ENCODE measurements at places on chromosomes 5 and 9.

DNA sequence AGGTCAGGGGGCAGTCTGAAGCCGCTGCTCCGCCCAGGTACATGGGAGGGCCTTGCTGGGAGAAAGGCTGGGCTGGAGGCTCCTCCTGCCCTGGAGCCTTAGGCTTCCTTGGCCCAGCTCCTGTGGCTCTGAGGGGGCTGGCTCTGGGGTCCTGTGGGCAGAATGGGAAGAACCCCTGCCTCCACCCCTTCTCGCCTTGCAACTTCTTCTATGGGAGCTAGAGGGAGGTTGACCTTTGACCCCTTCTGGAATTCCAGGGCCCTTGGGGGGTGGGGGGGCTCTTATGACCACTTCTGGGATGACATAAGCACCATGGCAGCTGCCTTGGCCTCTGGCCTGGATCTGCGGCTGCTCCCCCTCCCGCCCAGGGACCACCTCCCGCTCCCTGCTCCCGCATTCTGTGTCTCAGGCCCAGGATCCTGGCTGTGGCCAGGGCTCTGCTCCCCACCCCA is 32.2 kb downstream of the IER5L start:
- DNase-seq = no peak

DNA sequence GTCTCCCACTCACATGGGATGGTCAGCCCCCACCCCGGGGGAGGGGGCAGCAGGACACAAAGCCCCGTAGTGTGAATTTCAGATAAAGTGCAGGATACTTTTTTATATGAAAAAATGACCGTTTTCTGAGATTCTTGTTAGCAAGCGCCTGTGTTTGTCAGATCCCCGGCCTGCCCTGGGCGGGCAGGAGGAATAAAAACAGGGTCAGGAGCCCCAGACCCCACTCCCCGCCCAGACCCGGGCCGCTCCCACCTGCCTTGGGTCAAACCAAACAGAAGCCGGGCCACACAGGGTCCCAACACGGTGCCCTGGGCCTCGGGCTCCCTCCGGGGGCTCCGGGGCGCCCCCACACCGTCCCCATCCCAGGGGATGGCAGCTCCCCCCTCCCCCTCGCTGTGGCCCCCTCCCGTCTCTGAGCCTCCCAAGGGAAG is 13.5 kb upstream of the NRARP start:
- no peak for DNase-seq

DNA sequence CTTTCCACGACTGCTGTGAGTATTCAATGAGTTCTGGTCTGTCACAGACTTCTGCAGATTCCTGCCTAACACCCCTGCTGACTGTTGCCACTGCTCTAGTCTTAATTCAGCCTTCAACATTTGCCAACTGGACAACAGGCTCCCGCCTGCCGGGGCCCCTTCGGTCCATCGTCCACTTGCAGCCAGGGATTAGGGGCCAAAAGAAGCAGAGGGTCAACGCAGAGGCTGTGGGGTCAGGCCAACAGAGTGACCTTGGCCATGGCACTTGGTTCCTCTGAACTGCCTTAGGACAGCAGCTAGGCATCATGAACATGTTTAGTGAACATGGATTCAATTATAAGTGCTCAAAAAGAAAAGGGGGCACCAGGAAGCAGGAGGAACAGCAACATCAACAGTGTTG is 28.7 kb downstream of the MORN5 start:
- no peak for DNase-seq

DNA sequence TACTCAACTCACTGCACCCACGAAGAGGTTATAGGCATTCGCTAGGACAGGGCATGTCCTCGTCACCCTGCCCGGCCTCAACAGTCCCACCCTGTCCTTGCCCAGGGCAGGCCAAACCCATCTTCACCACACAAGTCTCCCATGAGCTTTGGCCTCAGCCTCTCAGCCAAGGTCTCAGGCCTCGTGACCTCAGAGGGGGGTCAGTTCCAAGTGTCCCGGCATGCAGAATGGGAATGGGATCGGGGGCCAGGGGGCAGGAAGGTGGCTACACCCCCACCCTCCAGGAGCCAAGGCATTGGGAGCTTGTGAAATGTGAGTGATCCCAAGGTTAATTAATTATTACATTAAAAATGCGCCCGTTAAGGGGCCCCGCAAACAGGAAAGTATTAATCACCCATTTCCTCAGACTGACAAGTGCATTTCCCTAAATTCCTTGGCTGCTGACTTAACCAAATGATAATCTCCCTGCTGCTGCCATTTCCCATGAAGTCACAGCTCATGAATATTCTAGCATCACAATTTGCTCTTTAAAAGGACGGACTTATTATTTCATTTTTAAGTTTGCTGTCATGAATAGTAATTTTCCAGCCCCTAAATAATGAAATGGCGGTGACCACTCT is 8.0 kb upstream of the UBAC1 start:
- no peak for DNase-seq

- DNase-seq = no peak
Measured at GRCh38 chr9:32463500-32464293, 62.3 kb downstream of the RIGI start.

DNA sequence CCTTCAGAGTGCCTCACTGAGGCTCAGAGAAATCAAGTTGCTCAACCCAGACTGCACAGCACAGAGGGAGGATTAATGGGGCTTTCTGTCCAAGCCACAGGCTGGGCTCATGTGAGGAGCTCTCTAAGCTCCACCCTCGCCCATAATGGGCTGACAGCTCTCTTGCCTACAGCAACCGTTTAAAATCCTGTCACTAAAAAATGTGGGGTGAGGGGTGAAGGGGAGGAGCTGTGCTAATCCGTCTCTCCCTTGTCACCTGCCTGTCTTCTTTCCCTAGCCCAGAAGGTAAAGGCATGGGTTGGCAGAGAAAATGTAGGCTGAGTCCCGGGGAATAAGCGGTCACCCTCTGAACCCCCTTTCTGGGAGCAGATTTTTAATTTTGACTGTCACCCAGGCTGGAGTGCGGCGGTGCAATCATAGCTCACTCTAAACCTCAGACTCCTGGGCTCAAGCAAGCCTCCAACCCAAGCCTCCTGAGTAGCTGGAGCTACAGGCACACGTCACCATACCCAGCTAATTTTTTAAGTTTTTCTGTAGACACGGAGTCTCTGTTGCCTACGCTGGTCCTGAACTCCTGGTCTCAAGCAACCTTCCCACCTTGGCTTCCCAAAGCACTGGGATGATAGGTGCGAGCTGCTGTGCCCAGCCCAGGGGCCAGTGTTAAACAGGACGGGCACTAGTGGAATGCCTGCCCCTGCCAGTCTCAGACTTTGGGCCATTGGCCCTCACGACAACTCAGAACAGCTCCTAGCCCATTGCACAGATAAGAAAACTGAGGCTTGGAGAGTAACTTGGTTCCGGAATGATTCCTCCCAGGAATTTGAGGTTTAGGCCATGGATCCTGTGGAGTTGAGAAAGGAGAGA is 89.5 kb downstream of the LMX1B start:
- no peak for DNase-seq

DNA sequence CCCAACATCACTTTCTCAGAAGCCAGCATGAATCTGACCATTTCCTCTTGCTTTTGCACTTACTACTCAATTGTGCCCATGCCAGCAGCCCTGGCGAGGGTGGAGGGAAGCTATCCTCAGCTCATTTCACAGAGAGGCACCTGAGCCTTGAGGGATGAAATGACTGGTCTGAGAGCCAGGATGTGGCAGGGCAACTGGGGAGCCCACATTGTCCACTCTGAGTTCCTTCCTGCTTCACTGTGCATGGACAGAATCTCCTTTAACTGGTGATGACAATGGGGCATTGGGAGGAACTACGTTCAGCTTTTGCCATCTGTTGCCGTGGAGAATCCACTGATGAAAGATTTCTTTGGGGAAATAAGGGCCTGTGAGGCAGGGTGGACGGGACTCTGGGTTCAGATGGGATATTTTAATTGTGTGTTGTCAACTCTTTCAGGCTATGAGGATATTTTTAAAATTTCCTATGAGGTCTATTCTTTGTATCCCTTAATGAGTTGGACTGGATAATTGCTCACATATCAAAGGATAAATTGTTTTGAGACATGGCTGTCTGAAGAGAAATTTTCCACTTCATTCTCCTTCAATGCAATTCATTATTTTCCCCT is 78.3 kb downstream of the TNC start:
- no peak for DNase-seq

- no peak for DNase-seq
Measured at GRCh38 chr9:13615660-13616490, 336.4 kb upstream of the MPDZ start.

- no peak for DNase-seq
Measured at GRCh38 chr9:122126331-122127261, 33.0 kb downstream of the NDUFA8 start.

GRCh38 chr5:176371621-176372539 is 6.6 kb downstream of the ARL10 start:
- no peak for DNase-seq

GRCh38 chr5:80151890-80152289 is 104.0 kb downstream of the SERINC5 start:
- no peak for DNase-seq

GRCh38 chr9:6525326-6526045 is 112.5 kb downstream of the UHRF2 start:
- DNase-seq = no peak

- DNase-seq = no peak
Measured at GRCh38 chr5:79845448-79846197, 145.4 kb downstream of the MTX3 start.

DNA sequence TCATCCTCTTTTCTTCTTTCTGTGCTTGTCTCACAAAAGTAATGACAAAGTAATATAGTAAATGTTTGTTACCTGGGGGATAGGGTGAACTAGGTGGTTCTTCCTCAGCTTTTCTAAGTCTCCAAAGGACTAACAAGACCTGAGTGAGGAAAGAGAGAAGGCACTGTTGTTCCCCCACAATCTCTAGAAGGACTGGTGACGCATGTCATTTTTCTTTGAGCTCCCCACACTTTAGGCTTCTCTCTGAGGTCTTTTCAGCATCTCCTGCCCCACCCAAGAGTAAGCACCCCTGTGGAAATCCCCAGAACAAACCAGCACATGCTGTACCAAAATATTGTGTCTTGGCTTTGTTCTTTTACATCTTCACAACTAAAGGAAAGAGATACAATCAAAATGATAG is 2.4 kb upstream of the IL7R start:
- no peak for DNase-seq

DNA sequence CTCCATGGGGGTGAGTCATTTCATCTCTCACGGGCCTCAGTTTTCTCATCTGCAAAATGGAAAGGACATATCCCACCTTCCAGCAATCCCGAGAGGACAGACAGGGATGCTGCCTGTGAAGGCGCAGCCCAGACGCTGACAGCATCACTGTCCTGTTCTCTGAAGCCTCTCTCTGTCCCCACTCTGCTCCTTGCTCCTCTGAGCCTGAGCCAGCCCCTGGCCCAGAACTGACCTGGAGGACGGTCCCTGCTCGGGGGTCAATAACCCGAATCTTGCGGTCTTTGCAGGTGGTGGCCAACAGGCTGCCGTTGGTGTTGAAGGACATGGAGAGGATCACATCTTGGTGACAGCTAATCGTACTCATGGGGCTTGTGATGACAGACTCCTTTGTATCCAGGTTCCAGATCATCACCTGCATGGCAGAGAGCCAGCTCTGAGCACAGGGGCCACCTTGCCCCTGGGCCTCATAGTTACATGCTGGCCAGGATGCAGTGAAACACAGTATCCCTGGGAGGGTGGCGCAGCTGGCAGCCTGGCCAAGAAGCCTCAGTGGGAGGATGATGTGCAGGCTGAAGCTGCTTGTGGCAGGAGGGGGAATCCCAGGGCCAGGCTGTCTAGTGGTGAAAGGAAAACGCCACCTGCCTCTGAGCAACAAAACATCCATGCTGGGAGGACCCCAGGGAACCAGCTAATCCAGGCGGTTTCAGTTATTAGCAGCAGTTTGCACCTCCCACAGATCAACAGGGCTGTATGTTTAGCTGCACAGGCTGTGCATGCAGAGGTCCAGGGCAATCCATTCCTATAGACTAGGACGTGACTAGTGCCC is 14.0 kb upstream of the TRIM14 start:
- DNase-seq = peak; percentile 12

GRCh38 chr5:5360941-5361520 is 61.4 kb upstream of the ICE1 start:
- DNase-seq = no peak

DNA sequence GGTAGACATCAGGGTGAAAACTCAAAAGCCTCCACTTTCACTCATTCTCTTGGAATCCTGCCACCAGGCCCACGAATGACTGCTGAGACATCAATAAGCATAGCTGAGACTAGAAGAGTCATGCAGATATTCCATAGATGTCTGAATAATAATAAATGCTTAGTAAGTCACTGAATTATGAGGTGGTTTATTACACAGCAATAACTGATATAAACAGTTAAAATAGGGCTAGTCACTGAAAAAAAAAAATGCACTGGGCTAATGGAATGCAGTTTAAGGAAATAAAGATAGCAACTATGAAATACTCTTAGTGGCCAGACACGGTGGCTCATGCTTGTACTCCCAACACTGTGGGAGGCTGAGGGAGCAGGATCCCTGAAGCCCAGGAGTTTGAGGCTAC is 262.8 kb upstream of the CDH6 start:
- DNase-seq = no peak

DNA sequence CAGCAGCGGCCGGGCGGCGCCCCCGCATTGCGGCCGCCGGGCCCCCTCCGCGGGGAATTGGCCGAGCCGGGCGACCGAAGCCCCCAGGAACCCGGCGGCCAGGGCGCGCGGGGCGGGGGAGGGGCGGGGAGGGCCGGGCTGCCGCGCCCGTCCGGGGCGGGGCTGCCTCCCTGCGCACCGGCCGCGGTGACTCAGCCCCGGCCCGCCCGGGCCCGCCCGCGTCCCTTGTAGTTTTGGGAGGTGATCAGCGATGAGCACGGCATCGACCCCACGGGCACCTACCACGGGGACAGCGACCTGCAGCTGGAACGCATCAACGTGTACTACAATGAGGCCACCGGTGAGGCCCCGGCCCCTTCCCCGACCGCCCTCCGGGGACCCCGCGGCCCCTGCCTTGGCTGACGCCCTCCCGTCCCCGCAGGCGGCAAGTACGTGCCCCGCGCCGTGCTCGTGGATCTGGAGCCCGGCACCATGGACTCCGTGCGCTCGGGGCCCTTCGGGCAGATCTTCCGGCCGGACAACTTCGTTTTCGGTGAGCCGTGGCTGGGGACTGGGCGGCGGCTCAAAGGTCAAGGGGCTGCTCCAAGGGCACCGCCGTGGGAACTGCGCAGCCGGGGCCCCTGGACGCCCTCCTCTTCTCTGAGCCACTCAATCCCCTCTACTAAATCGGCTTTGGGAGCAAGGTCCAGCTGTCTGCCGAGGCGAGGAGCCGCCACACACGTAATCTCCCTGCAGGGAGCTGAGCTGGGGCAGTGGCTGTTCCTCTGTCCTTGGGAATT is 592 bp downstream of the TUBB4B start:
- DNase-seq = no peak

- no peak for DNase-seq
Measured at GRCh38 chr5:143770450-143770849, 41.5 kb upstream of the HMHB1 start.

DNA sequence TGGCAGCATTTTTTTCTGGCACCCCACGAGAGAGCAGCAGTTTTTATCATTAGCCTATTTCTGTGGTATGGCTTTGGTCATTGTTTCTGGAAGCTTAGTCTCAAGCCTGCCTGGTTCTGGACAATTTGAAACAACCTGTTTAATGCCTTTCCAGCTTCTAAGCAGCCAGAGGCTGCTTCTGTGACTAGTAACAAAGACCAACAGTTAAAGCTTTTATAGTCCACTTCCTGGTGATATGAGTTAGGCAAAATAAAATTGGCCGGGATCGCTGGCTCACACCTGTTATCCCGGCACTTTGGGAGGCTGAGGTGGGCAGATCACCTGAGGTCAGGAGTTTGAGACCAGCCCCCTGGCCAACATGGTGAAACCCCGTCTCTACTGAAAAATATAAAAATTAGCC is 24.0 kb downstream of the LYRM7 start:
- no peak for DNase-seq

GRCh38 chr5:163366757-163367156 is 70.6 kb upstream of the CCNG1 start:
- DNase-seq = no peak

All from NAMALWA (cell line).